ENCODE measurements at places on chromosomes 7 and 10. TPM values are rescaled to one million over a fixed set of nuclear protein-coding genes. Genes with fewer than 3 reads are reported as not detected.

DNA sequence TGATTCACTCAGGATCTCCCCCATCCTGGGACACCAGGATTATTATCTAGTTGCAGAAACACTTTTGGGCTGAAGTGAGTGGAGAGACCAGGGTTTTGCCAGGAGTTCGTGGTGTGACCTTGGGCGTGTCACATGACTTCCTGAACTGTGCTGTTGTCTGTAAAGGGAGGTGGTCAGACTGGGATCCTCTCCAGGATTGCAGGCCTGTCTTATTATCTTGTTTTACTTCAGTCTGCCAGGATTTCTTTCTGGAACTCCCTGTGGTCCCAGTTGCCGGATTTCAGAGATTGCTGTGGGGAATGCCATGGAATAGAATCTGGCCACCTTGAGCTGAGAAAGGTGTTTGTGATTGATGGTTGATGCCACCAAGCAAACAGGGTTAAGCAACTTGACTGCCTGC, 35.8 kb downstream of the CRCP start:
- H3K27me3 ChIP-seq: no peaks in the 10 kb centered on the region
- no peak overlapping the region for H3K27ac ChIP-seq
- no peak for DNase-seq
- no peak overlapping the region for H3K4me3 ChIP-seq
- H3K36me3 ChIP-seq: peaks cover 12% of the 10 kb centered on the region
- peaks cover 22% of the 10 kb centered on the region for H3K4me1 ChIP-seq

CALN1 gene
- total RNA-seq: 0.86 TPM

- H3K36me3 ChIP-seq: no peaks in the 10 kb centered on the region
- no peak for DNase-seq
- H3K4me1 ChIP-seq: no peaks in the 10 kb centered on the region
- H3K27me3 ChIP-seq: no peaks in the 10 kb centered on the region
- no peak overlapping the region for H3K4me3 ChIP-seq
Measured at GRCh38 chr10:69874449-69874848, 72.7 kb downstream of the COL13A1 start.

GRCh38 chr7:23276947-23277346, 22.2 kb upstream of the MALSU1 start:
- H3K4me3 ChIP-seq: no peak overlapping the region
- H3K4me1 ChIP-seq: peaks cover 7% of the 10 kb centered on the region
- H3K27ac ChIP-seq: no peak overlapping the region
- H3K36me3 ChIP-seq: no peaks in the 10 kb centered on the region

DNA sequence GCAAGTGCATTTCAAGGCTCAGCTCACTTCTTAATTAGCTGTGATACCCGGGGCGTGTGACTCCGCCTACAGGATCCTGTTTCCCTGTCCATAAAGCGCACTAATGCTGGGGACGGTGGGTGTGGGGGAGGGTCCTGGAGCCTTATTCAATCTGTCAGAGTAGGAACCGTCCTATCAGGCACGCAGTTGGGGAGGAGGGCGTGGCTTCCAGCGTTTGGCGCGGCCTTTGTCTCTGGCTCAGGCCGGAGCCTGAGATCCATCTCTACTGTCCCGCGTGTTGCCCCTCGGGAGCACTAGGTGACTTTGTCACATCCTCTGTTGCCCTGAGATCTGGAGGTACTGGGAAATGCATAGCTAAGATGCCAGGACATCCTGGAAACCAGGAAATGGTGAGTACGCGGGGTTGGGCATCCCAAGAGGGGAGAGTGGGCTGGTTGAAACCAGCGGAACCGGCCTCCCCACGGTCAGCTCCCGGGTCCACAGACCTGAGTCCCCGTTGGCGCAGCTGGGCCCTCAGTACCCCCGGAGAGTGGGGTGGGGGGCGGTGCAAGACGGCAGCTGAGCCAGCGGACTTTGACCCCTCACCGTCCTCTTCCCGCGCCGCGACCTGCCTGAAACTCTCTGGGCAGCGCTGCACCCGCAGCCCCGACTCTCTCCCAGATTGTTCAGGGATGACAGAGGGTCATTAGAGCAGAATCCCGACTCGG, 104.4 kb upstream of the ZNF92 start:
- peak overlapping the region; percentile 87 for H3K4me3 ChIP-seq
- H3K27ac ChIP-seq: no peak overlapping the region
- peaks cover 4% of the 10 kb centered on the region for H3K36me3 ChIP-seq
- no peaks in the 10 kb centered on the region for H3K4me1 ChIP-seq
- DNase-seq: peak; percentile 51

IFIT1B gene
- total RNA-seq: not detected

C7orf33 gene
- not detected for total RNA-seq

GPR146 gene
- 0.91 TPM for total RNA-seq

DNA sequence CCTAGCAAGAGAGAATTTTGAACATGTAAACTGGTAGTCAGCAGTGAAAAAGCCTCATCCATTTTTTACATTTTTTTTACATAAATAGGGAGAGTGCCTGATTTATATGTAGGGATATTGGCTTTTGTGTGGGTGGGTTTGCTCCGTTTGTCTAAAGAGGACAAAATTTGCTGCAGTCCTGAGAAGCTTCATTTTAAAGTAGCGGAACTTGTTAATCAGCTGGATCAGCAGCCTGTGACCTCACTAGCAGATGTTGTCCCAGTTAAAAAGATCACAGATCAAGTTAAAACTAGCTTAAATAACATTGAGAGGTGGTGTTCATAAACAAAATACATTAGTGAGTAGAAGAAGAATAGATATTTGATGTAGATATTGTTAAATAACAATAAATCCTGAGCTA, 2.6 kb downstream of the ATRNL1 start:
- no peak overlapping the region for H3K4me3 ChIP-seq
- no peak for DNase-seq
- H3K4me1 ChIP-seq: peaks cover 14% of the 10 kb centered on the region
- H3K36me3 ChIP-seq: peaks cover 1% of the 10 kb centered on the region

HOXA13 gene
- total RNA-seq: not detected

- H3K36me3 ChIP-seq: no peaks in the 10 kb centered on the region
- H3K27me3 ChIP-seq: no peaks in the 10 kb centered on the region
- no peak for DNase-seq
- H3K4me1 ChIP-seq: no peaks in the 10 kb centered on the region
- no peak overlapping the region for H3K27ac ChIP-seq
Measured at GRCh38 chr7:107948645-107949442, 54.1 kb downstream of the LAMB1 start.

PTCD1 gene
- 6.1 TPM for total RNA-seq

ADAM22 gene
- 2.5 TPM for total RNA-seq

BLVRA gene
- total RNA-seq: 36.1 TPM
